Activated T-helper 1 cell treated with anti-CD3 and anti-CD28 coated beads, Interleukin-2, amount 50 U/mL, for 16 hours (primary cell): ENCODE measurements at places on chromosomes 11 and 22.

GRCh38 chr11:111906680-111907079, 4.9 kb downstream of the CRYAB start:
- no peak for DNase-seq

DNA sequence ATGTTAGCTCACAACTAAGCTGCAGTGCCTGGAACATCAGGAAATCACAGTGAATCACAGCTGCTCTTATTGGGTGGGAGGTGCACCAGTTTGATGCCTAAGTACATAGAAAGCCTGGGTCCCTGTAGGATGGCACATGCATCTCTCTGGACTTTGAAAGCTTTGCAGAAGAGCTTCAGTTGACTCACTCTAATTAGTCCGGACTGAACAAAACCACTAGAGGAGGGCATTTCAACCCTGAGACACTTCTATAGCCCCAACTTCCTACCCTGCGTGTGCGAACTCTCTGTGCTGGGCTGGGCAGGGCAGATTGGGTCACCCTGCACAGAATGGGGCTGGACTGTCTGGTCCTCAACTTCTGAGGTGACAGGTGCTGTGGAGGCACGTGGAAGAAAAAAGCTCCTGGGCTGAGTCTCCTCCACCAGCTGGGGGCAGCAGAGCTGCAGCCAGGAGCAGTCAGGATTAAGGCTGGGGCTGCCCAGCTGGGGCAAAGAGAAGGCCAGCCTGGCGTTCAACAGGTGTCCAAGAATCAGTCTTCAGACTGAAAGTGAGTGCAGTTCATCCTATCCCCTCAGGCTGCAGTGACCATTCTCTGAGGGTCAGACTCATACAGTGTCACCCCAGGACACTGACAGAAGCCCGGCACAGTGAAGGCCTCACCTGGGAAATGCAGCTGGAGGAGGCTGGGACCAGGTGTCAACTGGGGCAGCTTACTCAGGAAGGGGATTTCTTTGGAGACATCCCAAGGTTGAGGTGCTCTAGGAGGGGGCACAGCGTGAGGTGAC, 22.1 kb downstream of the GGTLC2 start:
- DNase-seq, result no peak

GRCh38 chr11:65655570-65656332, 7.0 kb downstream of the RELA start:
- DNase-seq, result no peak

DNA sequence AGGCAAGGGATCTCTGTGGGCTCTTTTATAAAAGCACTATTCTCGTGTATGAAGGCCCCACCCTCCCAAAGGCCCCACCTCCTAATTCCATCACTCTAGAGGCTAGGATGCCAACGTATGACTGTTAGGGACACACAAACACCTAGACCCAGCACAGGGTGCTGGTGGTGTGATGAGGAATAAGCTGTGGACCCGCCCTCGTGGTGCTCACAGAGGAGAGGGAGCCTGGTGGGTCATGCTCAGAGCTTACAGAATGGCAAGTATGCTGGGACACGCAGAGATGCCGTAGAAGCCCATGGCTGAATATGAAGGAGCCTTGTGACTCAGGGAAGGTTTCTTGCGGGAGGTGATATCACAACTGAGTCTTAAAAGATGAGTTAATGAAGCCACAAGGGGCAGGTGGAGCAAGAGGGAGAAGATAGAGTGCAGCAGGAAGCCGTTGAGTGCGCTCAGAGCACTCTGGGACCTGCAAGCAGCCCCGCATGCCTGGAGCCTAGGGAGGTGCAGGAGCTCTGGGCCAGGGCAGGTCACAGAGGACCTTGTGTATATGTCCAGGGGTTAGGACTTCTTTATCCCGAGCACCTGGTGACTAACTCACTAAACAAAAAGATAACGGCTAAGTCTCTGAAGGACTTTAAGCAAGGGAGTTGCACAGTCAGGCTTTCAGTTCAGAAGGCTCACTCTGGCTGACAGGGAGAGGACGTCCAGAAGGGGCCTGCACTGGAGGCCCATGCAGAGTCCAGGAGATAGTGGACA, 160.9 kb downstream of the TRIM29 start:
- no peak for DNase-seq

GRCh38 chr22:37854946-37855345, 5.7 kb downstream of the EIF3L start:
- no peak for DNase-seq

GRCh38 chr11:43936076-43936475, 6.4 kb upstream of the C11orf96 start:
- no peak for DNase-seq

DNA sequence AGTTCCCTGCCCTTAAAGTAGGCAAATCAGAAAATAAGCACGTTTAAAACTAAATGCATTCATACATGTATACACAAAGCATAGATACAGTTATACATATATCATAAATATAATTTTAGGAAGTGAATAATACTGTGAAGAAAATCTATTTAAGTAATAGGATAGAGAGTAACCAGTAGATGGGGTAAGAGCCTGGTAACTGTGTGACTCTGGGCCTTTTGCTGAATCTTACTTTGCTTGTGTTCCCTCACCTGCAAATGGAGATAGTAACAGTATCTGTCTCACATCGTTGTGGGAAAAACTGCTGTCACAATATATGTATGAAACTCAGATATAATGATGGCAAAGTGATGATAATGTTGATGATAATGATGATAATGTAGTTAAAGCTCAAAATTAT, 29.9 kb downstream of the MS4A2 start:
- no peak for DNase-seq

- DNase-seq, result no peak
Observed at GRCh38 chr11:18632841-18633240, 1.3 kb downstream of the SPTY2D1 start.

- DNase-seq, result no peak
Observed at GRCh38 chr11:8932564-8933180, at the start of gene C11orf16. Gene C11orf16, minus strand, starts transcription at chr11:8932947. Its CDS starts 639 bp downstream, at chr11:8932308.

GRCh38 chr22:25077964-25078363, 121.7 kb upstream of the CRYBB3 start:
- no peak for DNase-seq

GRCh38 chr22:39356464-39356863, 6.7 kb downstream of the SYNGR1 start:
- DNase-seq, result no peak

- no peak for DNase-seq
Observed at GRCh38 chr11:9738116-9738515, 74.2 kb downstream of the SWAP70 start.

GRCh38 chr11:8287703-8288102, 24.0 kb upstream of the LMO1 start:
- no peak for DNase-seq

- no peak for DNase-seq
Observed at GRCh38 chr11:34936945-34937629, 20.7 kb downstream of the PDHX start.

DNA sequence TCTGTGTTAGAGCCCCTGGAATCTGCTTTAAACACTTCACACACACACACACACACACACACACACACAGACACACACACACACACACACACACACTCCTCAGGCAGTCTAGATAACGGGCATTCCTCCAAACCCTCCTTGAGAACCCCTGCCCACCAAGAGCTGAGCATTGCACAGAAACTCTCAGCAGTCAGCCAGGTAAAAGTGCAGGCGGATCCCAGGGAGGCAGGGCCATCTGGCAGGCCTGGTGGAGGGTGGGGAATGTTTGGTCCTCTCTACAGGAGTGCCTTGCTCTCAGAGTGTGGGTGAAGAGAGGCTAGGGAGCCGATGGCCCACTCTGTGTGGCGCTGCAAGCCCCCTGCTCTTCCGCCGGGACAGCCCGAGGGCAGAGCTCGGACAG, 190.2 kb downstream of the BUD13 start:
- no peak for DNase-seq

- DNase-seq, result no peak
Observed at GRCh38 chr11:61647529-61647928, 32.7 kb upstream of the DAGLA start.

GRCh38 chr11:855796-856195, 13.1 kb downstream of the TSPAN4 start:
- DNase-seq, result no peak

DNA sequence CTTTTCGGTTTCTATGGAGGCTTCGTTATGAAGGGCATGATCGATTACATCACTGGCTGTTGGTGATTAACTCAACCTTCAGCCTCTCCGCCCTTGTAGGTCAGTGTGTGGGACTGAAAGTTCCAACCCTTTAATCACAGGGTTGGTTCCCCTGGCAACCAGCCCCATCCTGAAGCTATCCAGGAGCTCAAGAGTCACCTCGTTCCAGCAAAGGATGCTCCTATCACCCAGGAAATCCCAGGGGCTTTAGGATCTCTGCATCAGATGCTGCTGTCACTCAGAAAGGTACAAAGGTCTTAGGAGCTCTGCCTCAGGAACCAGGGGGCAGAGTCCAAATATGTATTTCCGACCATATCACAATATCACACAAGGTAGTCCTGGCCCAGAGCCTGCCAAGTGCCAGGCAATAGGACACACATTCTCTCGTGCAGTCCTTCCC, 123.5 kb upstream of the PARVA start:
- DNase-seq, result no peak
